ENCODE measurements at places on chromosomes 12 and 14.

- peak; percentile 30 for DNase-seq
Measured at GRCh38 chr14:102363182-102363943, 622 bp downstream of the TECPR2 start.

DNA sequence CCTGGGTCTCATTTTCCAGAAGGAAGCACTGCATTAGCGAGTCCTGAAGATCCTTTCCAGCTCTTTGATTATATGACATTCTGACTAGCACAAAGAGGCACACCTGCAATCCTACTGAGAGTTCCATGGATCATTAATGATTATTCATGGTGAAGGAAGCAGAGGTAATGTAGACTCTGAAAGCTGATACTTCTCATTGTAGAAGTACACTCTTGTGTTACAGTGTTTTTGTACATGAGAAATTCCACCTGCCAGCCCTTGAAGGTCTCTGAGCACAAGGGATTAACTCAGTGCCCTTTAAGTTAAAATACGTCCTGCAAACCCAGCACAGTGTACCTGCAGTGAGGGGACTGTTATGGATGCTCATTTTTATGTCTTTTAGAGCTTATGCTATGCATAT lies 558.8 kb upstream of the FBXO33 start:
- DNase-seq: no peak

DNA sequence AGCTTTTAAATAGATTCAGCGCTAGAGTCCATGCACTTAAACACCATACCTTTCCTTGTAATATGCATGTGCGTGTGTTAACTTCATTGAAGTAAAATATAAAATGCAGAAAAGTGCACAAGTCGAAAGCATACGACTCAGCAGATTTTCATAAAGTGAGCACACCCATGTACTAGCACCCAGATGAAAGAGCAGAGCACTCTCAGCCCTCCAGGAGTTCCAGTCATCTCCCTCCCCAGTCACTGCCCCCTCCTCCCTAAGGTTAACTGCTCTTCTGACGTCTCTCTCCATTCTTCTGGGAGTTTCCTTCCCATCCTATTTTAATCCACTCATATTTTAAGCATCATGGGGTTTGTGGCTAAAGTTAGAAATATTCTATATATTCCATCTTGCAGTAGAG lies 20.2 kb downstream of the RDH12 start:
- DNase-seq: no peak

- no peak for DNase-seq
Measured at GRCh38 chr12:85441741-85442140, 161.7 kb downstream of the ALX1 start.

- DNase-seq: no peak
Measured at GRCh38 chr12:44098786-44099185, 262.9 kb downstream of the TMEM117 start.

DNA sequence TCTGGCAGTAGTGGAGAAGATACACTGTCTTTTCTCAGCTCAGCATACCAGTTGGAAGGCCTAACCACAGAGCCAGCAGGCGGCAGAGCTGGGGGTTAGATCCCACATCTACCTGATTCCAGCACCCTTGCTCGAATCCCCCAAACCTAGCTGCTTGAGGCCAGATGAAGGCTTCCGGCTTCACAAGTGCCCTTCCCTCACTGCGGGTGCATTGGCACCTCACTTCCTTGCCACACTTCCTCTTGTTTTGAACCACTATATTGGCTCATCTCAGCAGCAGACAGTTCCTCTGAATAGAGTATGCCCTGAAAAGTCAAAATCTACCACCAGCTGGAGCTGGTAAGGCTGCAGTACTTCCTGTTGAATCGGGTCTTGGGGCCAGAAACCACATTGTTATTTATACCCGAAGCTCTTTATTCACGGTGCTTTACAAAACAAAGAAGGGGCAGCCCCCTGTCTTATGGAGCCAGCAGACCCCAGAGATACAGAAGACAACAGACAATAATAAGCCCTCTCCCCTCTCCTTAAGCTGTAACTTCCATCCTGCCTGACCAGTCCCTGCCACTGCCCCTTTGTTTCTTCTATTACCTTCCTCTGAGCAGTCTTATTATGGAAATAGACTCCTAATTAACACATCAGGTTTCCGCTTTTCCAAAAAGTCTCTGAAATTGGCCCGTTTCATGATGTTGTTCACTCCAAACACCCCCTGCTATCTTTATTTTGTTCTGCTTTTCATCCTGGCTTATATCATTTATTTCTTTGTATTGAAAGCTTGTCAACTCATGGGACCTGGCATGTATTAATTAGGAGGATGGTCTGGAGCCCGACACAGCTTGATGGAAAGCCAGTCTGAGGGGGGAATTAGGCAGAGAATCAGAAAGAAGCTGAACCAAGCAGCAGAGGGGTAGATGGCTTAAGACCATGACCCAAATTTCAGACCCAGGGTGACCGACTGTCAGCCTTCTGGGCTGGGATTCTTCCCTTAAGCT lies 233.5 kb downstream of the EFCAB11 start:
- peak; percentile 39 for DNase-seq

- DNase-seq: no peak
Measured at GRCh38 chr12:68641138-68641537, 30.4 kb downstream of the RAP1B start.

DNA sequence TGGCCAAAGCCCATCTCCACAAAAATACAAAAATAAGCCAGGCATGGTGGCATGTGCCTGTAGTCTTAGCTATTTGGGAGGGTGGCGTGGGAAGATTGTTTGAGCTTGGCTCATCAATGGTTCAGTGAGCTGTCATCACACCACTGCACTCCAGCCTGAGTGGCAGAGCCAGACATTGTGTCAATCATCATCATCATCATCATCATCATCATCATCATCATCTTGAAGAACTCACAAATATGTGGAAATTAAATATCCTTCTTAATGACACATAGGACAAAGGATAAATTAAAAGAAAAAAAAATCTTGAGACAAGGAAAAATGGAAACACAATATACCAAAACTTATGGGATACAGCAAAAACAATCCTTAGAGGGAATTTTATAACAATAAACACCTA lies 132.5 kb downstream of the LRFN5 start:
- DNase-seq: no peak

GRCh38 chr14:95522556-95522955 lies 6.1 kb upstream of the SYNE3 start:
- peak; percentile 31 for DNase-seq

DNA sequence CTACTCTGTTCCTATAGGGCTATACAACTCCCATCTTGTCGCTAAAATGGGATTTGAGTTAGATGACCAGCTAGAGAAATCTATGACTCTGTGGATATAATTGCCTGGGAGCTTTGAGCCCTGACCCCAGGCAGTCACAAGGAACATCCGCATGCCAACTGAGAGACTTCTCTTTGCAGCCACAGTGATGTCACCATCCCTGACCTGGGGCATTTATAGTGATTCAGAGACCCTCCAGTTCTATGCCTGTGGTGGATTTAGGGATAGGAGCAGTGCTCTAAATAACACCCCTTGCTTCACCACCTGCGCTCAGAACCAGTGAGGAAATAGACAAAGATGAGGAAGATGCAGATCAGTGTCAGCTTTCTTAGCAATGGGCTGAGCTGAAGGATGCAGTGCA lies 86.2 kb downstream of the RIN3 start:
- DNase-seq: no peak

DNA sequence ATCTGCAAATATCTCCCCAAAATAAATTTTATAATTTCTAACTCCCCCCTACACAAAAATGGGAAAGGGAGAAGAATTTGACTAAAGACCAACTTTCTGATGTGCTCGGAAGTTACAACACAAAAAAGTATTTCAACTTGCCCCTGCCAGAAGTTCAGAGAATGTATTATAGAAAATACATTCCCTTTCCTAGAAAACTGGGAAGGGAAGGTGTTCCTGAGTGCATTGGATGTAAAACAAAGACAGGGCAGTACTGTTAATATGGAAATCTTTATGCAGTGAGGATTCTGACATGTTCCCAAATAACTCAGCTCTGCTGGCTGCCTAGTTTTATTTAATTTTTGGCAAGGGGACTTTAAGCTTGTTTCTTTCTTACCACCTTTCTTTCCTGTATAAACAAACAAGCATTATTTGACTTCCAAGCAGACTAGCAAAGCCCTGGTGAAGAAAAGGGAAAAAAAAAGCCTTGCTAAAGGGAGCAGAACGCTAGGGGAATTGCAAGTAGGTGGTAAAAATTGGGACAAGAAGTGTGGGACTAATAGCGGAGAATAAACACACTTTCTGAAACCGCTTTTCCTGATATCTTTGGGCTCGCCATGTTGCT lies 124.1 kb downstream of the STXBP6 start:
- no peak for DNase-seq

GRCh38 chr14:37202265-37202664 lies 4.5 kb downstream of the MIPOL1 start:
- no peak for DNase-seq

DNA sequence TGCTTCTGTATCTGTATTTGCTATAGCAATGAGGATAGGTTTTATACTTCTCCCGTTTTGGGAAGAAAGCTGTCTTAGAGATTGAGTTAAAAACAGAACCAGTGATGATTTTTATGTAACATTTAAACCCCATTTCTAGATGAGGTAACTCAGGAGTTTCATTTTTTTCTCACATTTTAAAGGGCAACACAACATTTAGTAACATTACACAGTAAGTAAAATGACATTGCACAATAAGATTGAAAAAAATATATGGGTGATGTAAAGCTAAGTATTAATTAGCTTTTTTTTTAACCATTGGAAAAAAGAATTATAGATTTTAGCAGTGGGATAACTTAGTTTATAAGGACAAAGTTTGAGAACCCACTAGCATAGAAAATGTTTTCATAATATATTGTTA lies 25.2 kb upstream of the SCFD1 start:
- DNase-seq: no peak

- no peak for DNase-seq
Measured at GRCh38 chr12:108620236-108620879, 13.3 kb downstream of the SELPLG start.

Data from hematopoietic multipotent progenitor cell treated with erythropoietin and hydrocortisone succinate and interleukin-3 and kit ligand, for 8 days (in vitro differentiated cells).